ENCODE measurements at places on chromosomes 3 and 15.
A peak's percentile ranks its signal among the peaks of the same experiment; 100 is the strongest.

DNA sequence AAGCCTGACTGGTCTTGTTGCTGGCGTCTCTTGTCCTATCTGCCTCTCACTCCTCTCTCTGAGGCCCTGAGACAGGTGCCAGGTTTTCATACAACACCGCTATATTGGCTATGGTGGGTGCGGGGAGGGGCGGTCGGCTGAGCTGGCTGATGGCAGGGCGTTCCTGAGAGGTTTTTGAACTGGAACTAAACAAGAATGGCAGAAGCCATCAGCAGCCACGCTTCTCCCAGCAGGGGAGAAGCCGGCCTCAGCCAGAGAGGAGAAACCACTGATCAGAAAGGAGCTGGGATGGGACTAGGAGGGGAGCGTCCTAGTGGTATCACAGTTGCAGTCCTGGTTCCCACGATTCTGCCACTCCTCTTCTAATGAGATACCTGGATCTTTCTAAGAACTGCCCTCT is 89.9 kb upstream of the PRR23E start:
- DNase-seq: no peak

- no peak for DNase-seq
Measured at GRCh38 chr3:108823227-108823626, 641 bp downstream of the TRAT1 start.

DNA sequence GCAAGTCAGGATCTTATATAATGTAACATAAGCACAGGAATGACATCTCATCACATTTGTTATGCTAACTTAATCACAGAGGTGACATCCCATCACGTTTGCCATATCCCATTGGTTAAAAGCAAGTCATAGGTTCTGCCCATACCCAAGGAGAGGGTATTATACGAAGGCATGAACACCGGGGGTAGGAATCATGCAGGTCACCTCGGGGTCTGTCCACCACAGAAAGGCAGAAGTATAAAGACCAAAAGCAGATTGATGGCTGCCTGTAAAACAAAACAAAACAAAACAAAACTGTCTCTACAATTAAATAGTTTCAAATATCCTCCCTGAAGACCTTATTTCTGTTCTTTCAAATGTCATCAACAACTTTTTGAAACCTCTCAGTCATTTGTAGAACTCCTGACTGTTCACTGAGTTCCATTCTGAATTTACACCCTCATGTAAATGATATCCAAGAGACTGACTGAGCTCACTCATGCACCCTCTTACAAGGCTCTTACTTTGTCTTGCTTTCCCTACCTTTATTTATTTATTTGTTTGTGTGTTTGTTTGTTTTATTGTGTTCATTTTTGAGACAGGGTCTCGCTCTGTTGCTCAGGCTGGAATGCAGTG is 22.7 kb upstream of the ZNF639 start:
- DNase-seq: no peak

DNA sequence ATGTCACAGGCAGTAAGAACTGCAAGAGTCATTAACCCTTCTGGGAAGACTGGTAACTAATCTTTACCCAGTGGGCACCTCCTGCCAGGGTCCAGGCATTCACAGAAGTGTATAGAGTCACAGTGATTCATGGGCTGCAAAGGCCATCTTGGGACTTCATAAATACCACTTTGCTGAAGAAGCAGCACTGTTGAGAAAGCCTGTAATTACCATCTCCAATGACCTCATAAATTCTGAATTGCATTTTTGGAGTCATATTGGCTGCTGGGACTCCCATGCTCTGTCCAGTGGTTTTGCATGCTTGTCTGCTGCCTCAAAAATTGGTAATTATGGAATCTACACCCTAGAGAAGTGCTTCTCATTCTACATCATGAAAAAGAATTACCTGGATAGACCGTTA is 837.2 kb downstream of the NTRK3 start:
- no peak for DNase-seq

- DNase-seq: no peak
Measured at GRCh38 chr15:83310521-83311456, 26.3 kb upstream of the BNC1 start.

- no peak for DNase-seq
Measured at GRCh38 chr15:84862214-84862975, 22.1 kb upstream of the SLC28A1 start.

GRCh38 chr3:126732281-126733060 is 28.4 kb downstream of the CHCHD6 start:
- DNase-seq: no peak

DNA sequence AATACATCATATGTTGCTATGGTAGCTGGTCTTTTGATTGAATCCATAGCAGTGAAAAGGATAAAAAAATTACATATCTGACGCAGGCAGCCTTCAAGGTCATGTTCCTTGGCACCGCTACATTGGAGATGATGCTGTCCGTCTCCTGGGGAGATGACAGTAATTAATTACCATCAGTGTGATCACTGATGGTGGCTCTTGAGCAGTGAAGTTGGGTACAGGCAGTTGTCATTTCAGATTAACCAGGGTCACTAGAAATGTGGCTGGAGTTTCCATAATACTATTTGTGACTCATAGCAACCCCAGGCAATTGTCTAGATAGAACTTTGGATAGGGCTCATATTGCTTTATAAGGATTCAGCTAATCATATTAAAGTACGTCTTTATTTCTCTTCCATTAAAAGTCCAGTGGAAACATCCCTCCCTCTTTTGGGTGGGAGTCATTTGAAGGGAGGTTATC is 136.3 kb downstream of the THSD4 start:
- no peak for DNase-seq

DNA sequence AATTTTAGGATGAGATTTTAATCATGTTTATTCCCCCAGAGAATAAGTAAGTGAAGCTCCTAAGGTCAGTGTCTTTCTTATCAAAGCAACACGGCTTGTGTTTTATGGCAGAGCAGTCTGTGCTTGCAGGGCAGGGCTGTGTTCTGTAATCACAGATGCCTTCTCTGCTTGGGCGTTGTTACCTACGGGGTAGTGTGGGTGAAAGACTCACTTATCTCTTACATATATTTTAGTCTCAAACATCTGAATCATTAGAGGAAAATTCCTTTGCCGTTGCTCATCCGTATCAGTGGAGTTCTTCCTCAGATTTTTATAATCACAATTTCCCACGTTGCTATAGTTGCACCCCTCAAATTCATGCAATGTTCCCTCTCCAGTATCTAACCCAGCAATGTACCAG is 271.7 kb upstream of the MEIS2 start:
- DNase-seq: no peak

DNA sequence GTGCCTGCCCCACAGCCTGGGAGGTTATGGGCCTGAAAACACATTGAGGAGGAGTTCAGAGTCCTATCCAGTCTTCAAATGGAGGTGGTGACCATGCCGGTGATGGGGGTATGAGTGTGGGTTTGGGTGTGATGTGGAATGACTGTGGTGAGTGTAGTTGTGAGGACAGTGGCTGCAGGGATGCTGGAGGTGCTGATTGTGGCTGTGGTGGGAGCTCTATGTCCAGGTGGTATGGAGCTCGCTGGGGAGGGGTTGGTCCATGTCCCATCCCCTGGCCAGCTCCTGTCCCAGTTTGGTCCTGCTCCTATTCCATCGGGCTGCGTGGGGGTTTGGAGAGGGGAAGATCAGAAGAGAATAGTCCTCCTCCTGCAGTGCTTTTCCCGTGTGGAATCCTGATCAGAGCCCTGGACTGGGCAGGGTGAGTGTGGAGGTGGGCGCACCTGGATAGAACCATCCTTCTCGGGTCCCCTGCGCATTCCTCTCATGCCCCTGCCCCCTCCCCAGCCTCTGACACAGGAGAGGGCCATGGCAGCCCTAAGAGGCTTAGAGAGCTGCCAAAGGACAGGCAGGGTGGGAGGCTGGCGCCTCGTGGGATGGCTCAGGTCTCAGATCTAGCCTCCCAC is 23.0 kb upstream of the GOLGA6C start:
- no peak for DNase-seq

DNA sequence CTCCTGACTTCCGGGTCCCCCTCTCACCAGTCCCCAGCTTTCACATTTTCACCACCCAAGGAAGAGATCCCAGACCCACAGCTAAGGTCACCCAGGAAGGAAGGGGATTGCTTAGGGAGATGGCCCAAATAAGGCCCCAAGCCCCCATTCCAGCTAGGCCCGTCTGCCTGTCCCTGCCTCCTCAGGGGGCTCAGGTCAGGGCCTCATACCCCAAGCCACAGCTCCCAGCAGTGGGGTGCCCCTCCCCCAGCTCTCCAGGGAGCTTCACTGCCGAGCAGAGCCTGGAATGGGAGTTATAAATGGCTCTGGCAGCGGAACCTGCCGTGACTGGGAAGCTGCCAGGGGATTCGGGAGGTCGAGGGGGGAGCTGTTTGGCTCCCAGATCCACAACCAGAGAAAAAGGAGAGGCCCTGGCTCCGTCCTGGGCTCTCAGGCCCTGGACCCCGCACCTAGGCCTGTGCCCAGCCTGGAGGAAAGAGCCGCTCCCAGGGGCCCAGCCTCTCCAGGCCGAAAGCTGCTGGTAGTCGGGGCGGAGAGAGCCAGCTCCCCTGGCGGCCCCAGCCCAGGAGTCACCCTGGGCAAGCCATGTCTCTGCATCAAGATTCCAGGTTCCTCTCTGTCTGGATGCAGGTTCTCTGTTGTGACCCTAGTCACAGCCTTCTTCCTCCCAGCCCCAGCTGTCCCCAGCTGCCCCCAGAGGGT is 550 bp downstream of the CCDC9B start:
- no peak for DNase-seq

GRCh38 chr3:151350656-151351055 is 21.3 kb upstream of the P2RY13 start:
- DNase-seq: no peak

DNA sequence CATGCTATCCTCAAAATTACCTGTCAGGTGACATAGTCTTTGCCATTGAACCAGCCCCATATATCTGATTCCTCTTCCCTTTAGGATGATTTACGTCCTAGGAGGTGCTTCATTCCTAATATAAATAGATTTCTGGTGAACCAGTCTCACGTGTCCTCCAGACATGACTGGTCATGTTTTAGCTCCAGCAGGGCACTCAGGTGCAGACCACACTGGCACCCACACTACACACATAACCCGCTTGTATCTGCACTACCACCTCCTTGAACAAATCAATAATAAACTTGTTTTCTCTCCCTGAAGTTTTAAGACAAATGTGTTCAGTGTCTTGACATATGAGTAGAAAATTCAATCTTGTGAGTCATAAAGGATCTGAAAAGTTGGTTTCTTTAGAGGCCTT is 155.5 kb downstream of the GOLIM4 start:
- no peak for DNase-seq

GRCh38 chr3:170660139-170660538 is 74.3 kb upstream of the SLC7A14 start:
- no peak for DNase-seq

DNA sequence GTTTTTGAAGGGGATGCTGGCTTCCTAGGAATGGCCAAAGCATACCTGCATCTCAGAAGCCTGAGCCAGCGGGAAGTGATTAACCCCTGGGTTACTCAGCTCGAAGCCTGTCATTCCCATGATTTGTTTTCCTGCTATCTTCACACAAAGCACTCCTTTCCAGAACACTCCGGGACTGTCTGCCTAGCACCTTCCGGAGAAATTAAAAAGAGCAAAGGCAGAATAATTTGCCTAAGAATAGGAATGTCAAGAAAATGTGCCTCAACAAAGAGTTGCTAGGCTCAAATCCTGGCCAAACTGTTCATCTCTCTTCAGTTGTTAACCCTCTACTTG is 34.1 kb downstream of the TPM1 start:
- DNase-seq: no peak

DNA sequence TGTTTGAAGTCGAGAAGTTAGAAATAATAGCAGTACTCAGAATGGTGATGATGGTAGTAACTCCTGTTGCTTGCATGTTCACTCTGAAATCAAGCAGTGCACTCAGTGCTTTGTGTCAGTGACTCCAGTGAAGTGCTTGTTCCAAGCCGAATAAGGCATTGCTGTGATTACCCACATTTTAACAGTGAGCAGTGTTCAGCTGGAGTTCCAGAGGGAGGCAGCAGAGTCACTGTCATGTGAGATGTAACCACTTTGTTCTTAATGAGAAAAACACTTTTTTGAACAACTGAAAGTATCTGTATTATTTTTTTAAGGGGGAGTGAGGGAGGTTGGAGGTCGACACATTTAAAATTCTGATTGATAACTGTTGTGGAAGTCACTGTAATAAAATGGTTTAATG is 3.7 kb downstream of the MDFIC2 start:
- DNase-seq: no peak

- no peak for DNase-seq
Measured at GRCh38 chr15:49830391-49830790, 209.5 kb downstream of the DTWD1 start.

DNA sequence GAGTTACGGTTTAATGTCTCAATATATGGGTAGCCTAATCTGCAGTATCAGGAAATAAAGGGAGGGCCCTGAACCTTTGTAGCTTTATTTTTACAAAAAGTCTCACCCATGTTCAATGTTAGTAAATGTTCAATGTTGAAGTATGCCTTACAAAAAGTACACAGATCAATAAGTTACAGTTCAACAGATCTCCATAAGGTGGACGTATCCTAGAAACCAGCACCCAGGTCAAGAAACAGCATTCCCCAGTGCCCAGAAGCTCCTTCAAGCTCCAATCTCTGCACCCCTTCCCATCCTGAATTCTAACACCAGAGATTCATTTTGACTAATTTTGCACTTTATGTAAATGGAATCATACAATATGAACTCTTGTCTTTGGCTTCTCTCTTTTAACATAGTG is 31.3 kb downstream of the COLQ start:
- no peak for DNase-seq

DNA sequence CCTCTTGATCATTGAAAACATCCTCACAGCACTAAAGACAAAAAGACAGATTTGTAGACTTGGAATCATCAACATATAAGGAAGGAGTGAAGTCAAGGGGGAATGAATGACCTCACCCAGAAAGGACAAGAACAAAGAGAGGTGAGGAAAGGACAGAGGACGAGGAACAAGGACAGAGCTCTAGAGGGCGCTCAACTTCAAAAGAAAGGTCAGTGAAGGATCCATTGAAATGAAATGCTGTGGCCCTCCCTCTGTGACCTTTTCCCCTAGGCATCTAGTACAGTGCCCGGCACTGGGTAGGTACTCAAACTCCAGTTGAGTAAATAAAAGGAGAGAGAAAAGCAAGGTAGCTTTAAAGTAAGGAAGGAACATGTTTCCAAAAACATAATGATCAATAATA is 2.6 kb downstream of the ATP8B4 start:
- peak; percentile 51 for DNase-seq

DNA sequence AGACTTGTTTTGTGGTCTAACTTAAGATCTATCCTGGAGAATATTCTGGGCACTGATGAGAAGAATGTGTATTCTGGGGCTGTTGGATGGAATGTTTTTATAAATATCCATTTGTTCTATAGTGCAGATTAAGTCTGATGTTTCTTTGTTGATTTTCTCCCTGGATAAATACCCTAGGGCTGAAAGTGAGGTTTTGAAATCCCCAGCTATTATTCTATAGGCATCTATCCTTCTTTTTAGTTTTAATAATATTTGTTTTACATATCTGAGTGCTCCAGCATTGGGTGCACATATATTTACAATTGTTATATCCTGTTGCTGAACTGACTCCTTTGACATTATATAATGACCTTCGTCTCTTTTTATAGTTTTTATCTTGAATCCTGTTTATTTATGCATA is 42.9 kb downstream of the GALK2 start:
- DNase-seq: no peak

All from NK-92 treated with Interleukin-12 subunit alpha and Interleukin-12 subunit beta, amount 100 ng/mL, for 24 hours (cell line).